Urothelium cell line (cell line): ENCODE measurements at places on chromosomes 5 and 9.

DNA sequence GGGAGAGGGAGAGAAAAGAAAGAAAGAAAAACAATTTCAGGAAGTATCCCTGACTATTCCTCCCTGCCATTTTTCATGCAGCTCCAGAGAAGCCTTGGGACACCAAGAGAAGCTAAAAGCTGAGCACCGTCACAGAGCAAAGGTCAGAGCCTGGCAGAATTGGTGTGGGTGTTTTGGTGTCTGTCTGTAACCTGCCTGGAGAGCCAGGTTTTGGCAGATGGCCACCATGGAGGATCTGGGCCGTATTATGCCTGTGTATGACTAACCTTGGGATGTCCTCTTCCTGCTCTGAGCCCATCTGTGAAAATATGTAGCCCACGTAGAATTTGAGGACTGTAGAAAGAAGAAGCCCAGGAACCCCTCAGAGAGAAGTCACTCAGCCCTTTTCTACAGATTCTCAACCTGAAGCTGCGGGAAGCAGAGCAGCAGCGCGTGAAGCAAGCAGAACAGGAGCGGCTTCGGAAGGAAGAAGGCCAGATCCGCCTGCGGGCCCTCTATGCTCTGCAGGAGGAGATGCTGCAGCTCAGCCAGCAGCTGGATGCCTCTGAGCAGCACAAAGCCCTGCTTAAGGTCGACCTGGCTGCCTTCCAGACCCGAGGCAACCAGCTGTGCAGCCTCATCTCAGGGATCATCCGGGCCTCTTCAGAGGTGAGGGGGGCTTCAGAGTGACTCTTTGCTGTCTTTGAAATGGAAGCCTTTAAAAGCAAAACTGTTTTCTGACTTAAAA lies 18.8 kb downstream of the GLE1 start:
- no peak for DNase-seq

DNA sequence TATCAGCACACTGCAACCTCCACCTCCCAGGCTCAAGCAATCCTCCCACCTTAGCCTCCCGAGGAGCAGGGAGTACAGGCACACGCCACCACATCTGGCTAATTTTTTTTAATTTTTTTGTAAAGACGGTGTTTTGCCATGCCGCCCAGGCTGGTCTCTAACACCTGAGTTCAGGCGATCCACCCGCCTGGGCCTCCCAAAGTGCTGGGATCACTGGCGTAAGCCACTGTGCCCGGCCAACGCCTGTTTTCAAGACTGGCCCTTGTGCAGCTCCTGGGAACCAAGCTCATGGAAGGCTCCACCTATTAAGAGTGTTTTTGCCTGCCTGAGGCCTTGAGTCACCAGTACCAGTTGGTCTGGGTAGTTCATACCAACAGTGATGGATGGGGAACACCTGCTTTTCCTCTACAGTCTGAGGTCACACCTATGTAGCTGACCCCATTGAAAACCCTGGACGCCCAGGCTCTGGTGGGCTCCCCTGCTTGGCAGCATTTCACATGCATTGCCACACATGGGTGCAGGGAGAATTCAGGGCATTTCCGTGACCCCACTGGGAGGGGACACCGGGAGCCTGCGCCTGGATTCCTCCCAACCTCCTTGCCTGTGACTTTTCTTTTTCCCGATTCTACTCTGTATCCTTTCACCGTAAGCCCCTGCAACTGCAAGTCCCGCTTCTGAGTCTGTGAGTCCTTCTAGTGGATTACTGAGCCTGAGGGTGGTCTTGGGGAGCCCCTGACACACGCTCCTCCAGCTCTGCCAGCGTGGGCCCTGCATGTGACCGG lies 63.5 kb downstream of the ZNF354C start:
- DNase-seq: no peak

DNA sequence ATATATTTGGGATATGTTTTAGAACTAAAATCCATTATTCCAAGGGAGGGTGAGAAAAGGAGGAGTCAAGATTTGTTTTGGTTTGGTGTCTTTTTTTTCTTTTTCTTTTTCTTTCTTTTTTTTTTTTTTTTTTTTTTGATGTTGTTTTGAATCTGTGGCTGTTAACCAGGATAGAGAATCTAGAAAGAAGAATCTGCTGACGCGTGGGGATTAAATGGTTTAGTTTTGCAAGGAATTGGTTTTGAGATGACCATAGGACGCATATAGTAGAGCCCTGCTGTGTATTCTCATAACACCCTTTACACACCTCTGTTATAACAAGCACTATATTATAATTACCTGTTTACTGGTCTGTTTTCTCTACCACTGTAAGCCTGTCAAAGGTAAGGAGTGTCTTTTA lies 9.4 kb downstream of the RABGAP1 start:
- no peak for DNase-seq

DNA sequence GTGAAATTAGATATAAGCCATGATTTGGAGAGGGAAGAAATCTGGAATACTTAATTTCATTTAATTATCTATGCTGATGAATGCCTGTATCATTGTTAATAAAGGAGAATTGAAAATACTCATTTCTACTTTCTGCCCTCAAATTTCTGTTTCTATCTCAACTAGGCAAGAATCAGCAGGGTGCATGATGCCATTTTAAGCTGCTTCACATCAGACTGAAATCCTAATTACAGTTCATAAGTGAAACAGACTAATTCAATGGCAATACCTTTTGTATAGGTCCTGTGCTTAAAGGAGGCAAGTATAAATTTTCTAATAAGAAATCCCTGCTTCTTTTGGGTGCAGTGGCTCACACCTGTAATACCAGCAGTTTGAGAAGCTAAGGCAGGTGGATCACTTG lies 22.3 kb upstream of the TAL2 start:
- no peak for DNase-seq

GRCh38 chr9:71604197-71605063 lies 163.9 kb downstream of the CEMIP2 start:
- peak; percentile 43 for DNase-seq

DNA sequence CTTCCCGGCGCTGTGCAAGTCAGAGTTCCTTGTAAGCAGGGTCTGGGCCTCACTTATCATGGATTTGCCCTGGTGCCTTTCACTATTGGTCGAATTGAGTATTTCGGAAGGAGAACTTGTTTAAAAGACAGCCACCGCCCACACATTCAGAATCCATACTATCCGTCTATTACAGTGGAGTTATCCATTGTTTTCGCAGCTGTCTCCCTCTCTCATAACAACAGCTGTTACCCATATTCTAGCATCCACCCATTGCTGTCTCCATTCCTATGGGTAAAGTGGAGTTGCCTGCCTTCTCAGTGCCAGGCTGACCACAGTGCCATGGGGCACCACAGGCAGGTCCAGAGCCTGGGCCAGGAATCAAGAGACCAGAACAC lies 20.2 kb downstream of the FAXDC2 start:
- no peak for DNase-seq

DNA sequence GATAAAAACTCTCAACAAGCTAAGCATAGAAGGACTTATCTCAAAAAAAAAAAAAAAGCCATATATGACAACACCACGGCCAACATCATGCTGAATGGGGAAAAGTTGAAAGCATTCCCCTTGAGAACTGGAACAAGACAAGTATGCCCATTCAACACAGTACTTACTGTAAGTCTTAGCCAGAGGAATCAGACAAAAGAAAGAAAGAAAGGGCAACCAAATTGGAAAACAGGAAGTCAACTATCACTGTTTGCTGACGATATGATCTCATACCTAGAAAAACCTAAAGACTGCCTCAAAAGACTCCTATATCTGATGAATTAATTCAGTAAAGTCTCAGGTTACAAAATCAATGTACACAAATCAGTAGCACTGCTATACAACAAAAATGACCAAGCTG lies 24.6 kb upstream of the PTGER4 start:
- no peak for DNase-seq
